ENCODE measurements at places on chromosomes 2 and 18.

DNA sequence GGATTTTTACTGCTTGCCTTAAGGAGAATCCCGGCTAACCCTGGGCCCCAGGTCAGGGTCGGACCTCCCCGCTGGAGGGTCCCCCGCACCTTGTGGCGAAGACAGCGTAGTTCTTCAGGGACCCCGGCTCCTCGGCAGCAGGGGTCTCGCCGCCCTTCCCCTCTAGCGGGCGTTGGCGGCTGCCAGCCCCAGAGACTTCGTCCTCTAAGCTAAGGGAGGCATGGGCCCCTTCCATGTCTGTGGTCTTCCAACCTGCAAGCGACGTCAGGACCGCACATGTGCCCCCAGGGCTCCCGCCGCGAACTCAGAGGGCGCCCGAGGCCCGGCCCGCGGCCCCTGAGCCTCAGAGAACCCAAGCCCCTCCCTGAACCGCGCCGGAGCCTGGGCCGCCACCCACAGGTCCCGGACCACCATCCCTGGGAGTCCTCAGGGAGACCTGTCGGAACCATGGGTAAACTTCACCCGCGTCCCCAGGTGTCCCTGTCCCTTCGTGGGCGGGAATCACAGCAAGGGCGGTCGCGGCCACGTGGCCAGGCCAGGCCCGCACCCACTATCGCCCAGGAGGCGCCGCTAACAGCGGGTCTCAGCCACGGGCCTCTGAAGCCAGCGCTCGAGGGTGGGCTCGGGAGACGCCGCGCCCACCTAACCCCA is 562 bp downstream of the ANKMY1 start:
- DNase-seq, result no peak

GRCh38 chr2:102798181-102798580 is 36.4 kb downstream of the TMEM182 start:
- no peak for DNase-seq

DNA sequence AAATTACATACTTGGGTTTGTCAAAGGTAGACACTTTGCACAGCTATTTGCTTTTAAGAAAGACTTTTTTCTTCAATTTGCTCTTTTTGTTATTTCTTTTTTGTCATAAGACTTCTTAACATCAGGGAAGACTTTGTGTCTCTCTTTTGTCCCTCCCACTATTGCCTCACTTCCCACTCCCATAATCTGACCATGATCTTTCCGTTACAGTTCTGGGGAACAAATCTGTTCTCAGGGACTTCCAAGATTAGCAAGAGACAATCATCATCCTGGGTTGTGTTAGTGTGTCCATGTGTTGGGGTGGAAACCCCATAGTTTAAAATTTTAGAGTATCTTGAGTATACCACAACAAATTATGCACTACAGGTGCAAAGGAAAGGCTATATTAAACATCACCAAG is 75.3 kb downstream of the REV1 start:
- no peak for DNase-seq

GRCh38 chr2:214716811-214717560 is 92.5 kb downstream of the BARD1 start:
- no peak for DNase-seq

DNA sequence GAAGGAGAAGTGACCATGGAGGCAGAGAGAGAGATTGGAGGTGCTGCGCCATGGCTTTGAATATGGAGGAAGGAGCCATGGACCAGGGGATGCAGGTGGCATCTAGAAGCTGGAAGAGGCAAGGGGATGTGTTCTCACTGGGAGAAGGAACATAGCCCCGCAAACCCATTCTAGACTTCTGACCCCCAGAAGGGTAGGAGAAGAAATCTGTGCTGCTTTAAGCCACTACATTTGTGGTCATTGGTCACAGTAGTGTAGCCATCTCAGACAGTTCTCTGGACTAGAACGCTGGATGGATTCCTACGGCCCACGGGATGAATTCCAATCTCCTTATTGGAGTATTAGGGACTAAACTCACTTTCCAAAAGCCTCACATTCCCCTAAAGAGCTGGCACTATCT is 67.8 kb downstream of the PTGR3 start:
- DNase-seq, result no peak

DNA sequence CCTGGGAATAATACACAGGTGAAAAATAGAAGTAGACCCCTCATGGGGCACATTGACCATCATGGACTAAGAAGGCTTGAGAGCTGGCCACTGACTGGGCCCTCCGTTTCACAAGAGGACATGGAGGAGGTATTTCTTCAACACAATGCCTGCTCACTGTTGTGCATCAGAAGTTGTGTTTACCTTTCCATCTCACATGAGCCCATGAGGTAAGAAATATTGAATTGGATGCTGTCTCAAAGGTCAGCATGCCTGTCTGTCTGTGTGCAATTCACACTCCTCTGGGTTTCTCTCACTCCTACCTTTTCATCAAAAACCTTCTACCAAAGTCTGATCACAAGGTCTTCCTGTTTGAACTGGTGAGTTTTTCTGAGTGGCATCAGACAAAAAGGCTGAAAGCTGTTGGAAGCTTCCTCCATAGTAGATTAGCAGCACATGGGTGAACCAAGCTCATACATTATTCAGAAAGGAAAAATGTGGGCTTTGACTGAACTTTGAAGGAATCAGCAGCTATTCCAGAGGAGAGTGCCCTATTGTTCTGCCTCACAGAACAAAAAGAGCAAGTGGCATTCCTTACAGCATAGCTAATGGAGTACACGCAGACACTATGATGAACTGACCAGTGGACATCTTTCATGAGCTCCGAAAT is 143.2 kb upstream of the RND3 start:
- DNase-seq, result no peak

DNA sequence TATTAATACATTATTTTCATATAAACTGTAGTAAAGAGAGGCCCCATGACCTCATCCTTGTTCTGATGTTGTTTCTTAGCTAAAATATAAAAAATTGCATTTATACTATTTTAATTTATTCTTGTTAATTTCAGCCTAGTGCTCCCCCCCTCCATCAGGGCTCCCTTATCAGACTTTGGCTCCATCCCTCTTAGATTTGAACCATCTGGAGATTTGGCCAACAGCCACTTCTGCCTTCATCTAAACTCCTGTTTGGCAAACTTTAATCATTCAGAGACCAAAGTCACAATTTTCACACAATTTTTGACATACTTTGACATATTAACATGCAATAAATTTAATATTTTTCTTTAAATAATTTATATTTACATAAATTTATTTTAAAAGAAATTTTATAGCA is 569.3 kb downstream of the TDRD15 start:
- no peak for DNase-seq

DNA sequence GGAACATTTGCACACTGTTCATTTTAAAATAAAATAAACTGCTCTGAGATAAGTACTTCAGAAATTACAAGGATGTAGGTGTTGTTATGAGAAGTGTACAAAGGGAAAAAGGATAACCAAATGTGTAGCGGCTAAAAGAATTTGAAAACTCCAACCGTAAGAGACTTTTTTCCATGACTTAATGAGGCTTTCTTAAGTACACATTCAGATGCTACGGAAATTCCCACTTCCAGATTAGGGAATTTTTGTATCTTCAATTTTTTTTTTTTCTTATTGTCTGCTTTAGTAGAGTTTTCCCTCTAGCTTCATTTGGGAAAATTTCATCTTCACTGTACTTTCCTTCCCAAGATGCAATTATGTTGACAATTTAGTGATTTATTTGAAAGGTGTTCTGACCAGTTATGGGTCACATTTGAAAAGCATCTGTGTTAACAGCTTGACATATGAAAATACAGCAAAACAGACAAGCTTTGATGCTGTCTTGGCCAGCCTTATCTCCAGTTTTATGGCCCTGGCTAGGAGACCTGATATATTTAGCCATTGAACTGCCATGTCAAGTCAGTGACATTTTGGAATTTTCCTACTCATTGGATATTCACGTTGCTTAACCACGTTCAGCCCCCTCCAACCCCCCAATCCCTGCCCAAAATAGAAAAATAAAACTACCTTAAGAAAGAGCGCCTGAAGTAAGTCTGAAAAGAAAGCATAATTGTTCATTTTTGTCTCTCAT is 105.6 kb downstream of the FEZ2 start:
- DNase-seq, result no peak

- no peak for DNase-seq
Measured at GRCh38 chr2:39228413-39229209, 15.2 kb downstream of the CDKL4 start.

DNA sequence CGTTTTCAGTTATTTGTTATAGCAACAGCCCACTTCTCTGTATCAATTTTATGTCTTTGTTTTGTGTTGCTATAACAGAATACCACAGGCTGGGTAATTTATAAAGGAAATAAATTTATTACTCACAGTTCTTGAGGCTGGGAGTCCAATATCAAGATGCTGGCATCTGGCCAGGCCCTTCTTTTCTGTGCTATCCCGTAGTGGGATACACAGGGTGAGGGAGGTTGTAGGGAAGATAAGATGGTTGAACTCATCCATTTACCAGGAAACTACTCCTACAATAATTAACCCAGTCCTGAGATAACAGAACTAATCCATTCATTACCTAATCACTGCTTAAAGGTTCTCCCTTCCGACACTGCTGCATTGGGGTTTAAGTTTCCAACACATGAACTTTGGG is 220.7 kb downstream of the TPGS2 start:
- DNase-seq, result no peak

DNA sequence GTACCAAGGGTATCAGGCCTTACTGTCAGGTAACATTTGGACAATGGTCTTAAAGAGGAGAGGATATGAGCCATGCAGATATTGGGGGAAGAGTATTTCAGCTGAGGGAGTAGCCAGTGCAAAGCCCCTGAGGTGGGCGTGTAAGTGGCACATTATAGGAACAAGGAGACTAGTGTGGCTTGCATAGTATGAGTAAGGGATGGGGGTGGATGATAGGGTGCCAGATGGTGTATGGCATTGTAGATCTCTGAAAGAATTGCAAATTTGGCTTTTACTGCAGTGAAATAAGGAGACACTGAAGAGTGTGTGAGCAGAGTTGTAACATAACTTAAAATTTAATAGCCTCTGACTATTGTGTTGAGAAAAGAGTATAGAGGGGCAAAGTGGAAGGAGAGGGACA is 244.0 kb downstream of the PDE11A start:
- no peak for DNase-seq

DNA sequence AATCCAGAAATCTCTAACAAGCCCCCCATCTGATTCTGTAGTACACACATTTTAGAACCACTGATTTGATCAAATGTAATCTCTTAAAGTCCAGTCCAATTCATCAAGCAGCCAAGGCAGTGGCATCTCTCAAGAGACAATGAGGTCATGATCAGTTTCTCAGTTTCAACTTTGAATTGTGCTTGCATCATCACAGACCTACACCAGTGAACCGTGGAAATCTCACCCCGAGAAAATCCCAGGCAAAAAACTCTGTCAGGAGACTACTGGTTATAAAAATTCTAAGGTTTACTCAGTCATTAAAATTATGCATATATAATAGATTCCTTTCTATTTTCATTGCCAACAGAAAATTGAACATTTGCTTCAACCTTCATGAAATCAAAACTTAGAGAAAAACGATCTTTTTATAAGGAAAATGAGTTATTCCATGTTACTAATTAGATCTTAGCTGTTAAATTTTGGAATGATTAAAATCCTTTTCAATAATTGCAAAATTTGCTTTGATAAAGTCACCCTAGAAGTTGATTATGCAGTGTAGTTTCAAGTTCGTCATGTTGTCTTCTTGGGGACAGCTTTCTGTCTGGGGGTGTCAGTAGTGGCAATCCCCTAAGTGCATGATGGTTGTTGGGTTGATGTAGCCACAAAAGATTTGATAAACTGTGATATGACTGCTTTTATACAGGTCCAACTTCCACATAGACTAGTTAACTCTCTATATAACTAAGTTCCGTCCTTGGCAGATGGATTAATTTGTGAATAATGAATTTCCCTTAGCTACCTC is 235.0 kb downstream of the CAMKMT start:
- DNase-seq, result no peak

DNA sequence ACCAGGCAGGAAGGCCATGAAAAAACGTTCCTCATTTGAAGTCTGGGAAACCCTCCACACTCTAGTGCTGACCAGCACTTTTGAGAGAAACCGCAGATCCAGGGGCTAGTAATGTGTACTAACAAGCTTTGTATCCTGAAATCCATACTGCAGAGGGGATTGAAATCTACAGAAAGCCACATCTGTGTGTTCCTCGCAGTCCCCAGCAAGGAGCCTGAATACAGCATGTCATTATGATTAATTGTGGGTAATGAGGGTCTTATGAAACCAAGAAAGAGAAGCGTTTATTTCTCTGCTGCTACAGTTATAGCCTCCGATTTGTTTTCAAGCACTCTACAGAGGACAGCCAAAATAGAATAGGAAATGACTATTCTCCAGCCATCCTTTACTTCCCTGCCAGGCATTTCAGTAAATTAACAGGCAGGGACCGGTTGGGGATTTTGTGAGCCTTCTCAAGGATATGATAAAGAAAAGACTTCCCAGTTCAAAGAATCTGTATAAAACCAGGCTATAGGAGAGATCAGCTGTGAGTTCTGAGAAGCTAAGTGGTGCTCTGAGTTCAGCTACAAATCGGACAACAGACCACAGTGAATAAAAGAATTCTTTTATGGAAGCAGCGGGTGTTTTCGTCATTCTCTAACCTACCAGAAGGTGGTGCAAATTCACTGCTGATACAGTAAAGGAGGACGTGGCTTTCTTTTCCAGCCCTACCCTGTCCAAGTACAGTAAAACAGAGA is 133.4 kb downstream of the INSIG2 start:
- peak; percentile 30 for DNase-seq

GRCh38 chr2:172864182-172864581 is 128.5 kb downstream of the RAPGEF4 start:
- peak; percentile 43 for DNase-seq

DNA sequence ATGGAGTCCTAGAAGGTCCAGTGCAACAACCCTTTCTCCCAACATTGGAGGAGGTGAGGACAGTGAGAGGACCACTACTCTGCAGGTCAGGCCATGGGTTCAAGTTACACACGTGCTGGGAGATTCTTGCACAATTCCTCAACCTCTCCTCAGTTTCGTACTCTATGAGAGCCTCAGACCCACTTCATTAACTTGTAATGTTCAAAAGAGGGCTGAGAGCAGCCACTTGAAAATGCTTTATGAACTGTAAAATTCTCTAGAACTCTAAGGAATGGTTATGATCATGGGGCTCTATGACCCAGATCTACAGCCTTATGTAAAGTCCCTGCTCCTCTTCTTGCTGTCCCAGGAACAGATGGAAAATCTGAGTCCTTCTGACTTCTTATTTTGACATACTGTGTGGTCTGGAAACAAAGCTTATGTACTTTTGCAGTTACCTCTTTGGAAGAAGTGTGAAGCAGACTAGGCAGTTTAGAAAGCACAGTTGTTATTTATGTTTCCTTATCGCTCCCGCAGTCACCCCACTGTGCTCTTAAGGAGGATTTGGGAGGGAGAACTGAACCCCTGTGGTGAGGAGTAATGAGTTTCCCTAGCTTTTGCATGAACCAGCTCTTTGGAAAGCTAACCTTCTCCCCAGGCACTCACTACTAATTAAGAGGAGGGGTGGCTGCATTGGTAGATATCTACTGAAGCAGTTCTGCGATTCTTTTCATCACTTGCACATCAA is 296.6 kb downstream of the LRRTM1 start:
- DNase-seq, result no peak

- DNase-seq, result no peak
Measured at GRCh38 chr2:98455494-98455976, 10.9 kb downstream of the INPP4A start.
